ENCODE measurements at places on chromosomes 12 and 14.
A peak's percentile ranks its signal among the peaks of the same experiment; 100 is the strongest.

DNA sequence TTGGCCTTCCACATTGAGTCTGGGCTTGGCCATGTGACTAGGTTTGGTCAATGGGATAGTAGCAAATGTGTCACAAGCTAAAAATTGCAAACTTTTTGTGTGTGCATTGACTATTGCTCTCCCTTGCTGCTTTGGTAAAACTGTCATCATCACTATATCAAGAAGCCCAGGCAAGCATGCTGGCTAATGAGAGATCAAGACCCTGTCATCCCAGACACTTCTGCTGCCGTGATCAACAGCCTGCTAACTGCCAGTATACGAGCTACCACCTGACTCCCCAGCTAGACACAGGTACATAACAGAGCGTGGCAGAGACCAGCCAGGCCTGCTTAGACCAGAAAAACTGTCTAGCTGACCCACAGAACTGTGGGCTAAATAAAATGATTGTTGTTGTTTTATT lies 456.7 kb upstream of the DCN start:
- no peak for DNase-seq

DNA sequence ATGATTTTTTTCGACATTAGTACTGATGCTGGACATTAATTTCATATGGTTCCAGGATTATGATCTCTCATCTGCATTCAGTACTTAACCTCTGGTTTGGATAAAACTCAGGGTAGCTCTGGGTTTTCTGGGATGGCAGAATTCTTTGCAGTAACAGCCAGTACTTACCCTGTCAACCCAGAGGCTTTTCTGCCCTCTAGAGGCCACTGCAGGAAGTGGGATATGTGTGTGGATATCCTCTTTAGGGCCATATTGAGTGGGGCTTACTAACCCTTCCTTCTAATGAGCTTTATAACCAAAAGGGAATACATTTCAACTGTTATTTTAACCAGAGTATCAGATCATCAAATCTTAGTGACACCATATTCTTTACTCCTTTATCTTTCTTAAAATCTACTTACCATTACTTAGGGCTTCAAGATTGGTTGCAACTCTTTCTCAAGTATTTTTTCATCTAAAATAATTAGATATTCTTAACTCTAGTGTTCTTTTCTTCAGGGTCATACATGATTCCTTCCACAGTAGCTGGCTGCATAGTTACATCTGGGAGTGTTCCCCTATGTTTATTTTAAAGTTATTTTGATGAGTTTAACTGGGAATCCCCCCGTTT lies 488.0 kb upstream of the STXBP6 start:
- peak; percentile 27 for DNase-seq

- DNase-seq, result no peak
Observed at GRCh38 chr14:104690861-104691455, 1.5 kb downstream of the INF2 start.

- no peak for DNase-seq
Observed at GRCh38 chr12:107487011-107487680, 198.5 kb upstream of the PWP1 start.

GRCh38 chr12:104570174-104570907 lies 113.6 kb downstream of the CHST11 start:
- no peak for DNase-seq

- no peak for DNase-seq
Observed at GRCh38 chr12:33476058-33476457, 36.4 kb upstream of the SYT10 start.

DNA sequence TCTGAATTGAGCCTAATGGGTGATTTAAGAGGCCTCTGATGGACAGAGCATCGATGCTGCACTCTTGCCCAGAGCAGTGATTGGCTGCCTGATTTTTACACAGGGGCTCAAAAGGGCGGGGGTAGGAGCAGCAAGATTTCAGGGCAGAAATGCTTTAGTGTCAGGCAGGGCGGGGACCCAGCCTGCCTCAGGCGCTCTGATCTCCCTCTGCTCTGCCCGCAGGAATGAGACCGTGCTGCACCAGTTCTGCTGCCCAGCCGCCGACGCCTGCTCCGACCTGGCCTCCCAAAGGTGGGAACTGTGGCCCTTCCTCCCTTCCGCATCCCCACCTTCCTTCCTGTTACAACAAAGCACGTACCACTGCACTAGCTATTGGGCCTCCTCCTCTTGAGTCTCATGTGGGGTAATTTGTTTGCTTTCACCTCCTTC lies 32.4 kb downstream of the IQSEC3 start:
- DNase-seq, result no peak

DNA sequence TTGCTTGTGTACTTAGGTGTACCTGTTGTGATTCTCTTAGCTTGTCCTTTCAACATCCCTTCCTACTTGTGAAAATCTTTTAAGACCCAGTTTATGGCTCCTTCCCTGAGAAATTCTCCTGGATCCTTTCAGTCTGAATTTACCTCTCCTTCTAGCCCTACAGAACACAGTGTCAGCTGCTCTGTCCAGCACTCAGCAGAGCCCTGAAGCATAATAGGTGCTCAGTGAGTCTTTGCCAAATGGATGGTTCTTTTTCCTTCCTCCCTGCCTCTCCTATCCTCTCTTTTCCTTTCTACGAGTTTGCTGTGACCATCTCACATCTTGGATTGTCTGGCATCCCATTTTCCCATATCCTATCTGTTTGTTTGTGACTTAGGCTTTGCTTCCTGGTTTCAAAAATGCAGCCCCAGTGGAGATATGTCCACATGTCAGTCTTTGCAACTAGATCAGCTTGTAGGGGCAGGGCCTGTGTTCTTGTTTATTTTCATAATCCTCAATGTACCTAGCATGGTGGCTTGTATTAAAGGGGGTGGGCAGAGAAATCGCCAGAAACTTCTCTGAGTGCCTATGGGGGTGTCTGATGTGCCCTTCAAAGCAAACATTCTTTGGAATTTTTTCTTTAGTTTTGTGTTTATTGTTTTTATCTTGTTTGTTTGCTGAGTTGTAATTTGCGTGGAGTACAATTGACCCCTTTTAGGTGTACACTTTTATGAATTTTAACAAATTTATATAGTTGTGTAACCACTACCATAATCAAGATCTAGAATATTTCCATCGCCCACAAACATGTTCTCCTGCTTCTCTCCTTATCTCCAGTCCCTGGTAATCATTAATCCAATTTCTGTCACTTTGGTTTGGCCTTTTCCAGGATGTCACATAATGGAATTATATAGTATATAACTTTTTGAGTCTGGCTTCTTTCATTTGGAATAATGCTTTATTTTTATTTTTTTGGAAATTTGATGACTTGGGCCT lies 62.8 kb downstream of the SMOC1 start:
- no peak for DNase-seq

DNA sequence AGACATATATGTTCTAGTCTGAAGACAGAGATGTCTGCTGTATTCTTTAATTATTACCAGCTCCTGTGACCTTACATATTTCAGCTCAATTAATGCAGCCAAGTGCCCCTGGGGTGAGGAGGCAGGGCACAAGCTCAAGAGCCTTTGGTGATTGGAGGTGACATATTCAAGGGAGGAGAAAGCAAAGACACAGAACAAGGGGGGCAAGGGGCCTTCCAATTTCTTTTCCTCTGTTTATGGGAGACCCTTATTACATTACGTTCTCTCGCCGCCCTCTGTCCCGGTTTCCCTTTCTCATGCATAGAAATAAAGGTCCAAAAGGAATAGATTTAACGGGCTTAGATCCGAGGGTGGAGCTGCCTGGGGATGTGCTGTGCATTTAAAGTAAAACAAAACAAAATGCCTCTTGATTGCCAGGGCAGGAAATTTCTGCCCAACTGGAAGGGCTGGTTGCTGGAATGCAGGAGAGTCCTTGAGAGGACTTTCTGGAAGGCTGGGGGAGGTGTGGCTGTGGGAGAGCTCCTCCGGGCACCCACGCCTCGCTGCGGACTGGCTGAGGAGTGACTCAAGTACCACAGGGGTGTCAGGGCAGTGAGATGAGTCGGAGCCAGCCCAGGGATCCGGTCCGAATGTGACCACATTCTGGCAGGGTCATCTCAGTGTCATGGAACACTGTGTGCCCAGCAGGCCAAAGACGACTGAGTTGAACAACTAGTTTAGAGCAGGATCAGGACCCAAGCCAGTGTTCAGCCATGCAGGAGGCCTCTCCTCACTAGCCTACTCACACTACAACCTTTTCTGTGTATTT lies 32.1 kb upstream of the GSG1 start:
- DNase-seq, result no peak

DNA sequence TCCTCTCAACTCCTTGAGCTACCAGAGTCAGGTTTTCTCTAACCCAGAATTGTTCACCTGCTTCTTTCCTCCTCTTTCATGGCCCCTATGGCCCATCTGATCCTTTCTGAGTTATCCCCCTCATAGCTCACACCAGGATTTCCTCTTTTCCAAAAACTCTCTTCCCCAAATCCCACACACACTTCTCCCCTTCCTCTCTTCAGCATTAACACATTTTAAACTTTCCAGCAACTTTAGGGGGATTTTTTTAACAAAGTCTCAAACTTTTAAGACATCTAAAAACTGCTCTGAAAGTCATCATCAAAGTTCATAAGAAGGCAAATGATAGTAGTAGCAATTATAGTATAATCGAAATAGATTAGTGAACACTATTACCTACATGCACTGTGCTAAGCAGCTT lies 7.9 kb downstream of the OR10P1 start:
- no peak for DNase-seq

DNA sequence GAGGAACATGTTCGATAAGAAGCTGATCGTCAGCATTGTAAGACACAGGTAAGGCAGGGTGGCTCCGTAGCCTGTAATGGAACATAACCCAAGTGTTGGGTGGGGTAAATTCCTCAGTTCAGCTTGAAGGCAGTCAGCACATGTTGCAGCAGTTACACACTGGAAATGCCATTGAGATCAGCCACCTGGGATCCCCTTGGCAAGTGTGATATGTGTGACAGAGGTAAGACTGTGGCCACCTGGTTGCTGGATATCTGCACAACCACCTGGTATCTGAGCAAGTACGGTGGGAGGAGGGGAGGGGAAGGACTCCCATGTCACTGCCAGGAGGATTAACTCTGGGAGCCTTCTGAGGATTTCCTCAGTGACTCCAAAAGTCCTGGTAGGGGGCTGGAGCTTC lies 158.0 kb upstream of the CAND1 start:
- DNase-seq, result no peak

DNA sequence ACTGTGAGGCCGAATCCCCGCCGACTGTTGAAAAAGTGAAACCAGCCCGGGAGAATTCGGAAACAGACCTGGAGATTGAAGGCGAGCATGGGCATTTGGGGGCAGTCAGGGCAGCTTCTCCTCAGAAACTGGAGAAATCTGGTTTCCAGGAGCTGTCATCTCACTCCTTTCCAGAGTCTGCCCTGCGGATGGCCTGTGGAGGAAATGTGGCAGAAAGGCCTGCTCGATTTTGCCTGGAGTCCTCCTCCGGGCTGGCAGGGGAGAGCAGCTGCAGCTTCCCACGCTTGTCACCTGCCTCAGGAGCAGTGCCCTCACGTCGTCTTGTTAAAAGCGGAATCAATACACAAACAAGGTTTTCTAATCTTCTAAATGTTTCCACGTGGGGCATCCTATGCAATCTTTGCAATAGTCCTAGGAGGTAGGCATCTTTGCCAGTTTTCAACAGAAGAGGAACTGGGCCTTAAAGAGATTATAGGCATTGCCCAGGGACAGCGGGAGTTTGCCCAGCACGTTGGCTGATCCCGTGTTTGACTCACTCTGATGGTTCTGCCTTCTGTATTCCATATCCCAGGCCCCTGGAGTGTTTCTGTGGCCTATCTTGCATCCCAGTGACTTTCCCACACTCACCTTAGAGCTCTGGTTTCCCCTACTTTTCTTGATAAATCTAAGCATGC lies 2.3 kb downstream of the LRRC74A start:
- no peak for DNase-seq

GRCh38 chr12:2319737-2320506 lies 267.1 kb downstream of the CACNA1C start:
- no peak for DNase-seq

DNA sequence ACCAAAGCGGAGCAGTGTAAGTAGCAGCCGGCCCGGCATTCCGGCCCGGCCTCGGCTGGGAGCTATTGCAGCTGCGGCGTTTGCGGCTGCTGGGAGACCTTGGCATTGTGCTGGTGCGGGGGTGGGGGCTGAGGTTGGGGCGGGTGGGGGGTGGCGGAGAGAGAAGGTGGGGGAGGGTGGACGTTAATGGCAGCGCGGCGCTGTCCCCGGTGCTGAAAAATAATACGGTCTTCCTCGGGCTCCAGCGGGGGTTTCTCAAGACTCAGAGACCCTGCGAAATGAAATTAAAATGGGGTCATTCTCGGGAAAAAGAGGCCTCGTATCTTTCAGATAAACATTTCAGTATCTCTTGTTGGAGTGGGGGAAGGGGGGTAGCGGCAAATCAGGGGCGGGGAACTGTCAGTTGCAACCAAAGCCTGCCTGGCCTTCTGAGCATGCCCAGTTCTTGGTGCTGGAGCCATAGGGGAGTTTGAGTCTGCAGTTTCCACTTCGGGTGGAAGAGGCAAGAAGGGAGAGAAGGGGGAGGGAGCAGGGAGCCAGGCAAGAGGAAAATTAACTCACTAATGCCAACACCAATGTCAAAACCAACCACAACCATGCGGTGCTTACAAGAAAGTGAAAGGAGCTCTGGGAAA lies 414 bp downstream of the UNC79 start:
- peak; percentile 35 for DNase-seq

GRCh38 chr12:45434094-45434493 lies 218.2 kb downstream of the ANO6 start:
- DNase-seq, result no peak

DNA sequence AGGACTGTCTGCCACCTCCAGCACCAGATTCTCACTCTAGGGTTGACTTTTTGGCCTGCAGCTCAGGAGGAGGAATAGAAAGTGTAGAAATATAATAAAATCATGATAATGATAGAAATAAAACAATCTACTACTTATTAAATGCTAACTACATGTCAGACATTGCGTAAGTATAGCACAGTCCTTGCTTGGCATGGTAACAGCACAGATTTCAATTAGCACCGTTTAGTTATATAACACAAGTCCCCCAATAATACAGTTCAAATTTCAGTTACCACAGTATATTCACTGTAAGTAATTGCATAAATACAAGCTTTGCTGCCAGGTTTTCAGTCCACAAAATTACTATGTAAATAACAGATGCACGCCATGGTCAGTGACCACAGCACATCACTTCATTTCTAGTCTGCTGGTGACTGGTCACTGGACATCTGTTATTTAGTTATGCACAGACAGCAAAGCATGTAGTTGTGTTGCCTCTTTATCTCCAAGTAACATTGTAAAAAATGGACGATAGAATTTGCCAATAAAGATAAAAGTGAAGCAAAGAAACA lies 6.5 kb upstream of the GLT8D2 start:
- no peak for DNase-seq

- no peak for DNase-seq
Observed at GRCh38 chr12:27838543-27839185, 58.6 kb upstream of the MANSC4 start.

GRCh38 chr12:54421879-54422250 lies 2.8 kb upstream of the ITGA5 start:
- no peak for DNase-seq

GRCh38 chr12:20232931-20233675 lies 135.2 kb upstream of the PDE3A start:
- DNase-seq, result no peak

GRCh38 chr12:108576660-108577234 lies 14.4 kb downstream of the ISCU start:
- DNase-seq, result no peak
